ENCODE measurements at places on chromosomes 2 and 18.

DNA sequence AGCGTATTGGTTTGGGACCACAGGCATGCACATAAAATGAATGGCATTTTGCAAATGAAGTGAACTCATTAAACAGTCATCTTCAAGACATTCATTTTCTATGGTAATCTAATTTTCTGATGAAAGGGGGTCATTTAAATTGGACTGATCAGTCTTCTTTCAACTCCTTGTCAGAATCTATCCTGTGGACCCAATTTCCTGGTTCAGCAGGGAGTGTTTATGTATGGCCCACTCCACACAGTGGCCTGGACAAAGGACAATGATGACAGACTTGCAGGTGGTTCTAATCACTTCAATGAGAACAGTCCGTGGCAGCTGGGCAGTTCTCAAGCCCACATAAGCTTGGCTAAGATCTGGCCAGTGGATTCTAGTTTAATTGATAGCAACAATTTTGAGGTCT is 448.1 kb downstream of the DCDC2C start:
- no peak for DNase-seq

- no peak for DNase-seq
Observed at GRCh38 chr2:97645112-97645694, 659 bp upstream of the COX5B start.

GRCh38 chr18:47263430-47264307 is 12.2 kb upstream of the SKOR2 start:
- no peak for DNase-seq

GRCh38 chr2:191995285-191995684 is 148.4 kb upstream of the CAVIN2 start:
- no peak for DNase-seq

GRCh38 chr2:235960011-235960715 is 208.0 kb downstream of the GBX2 start:
- DNase-seq, result no peak

DNA sequence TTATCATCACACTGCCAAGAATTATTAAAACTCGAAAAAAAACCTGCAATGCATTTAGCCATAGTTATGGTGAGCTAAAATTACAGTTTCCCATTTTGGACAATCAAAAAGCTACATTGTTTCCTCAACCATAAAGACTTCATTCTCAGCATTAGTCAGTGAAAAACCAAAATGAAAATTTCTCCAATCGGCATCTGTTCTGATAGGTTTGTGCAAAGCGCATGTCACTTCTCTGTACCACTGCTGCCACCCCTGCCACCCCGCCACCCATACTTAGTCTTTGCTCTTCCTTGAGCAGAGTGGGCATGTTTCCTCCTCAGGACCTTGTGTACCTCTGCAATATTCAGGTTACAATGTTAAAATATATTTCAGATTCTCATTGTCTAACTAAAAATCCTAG is 7.1 kb upstream of the ZBTB14 start:
- DNase-seq, result no peak

- no peak for DNase-seq
Observed at GRCh38 chr2:33085646-33086045, 138.9 kb downstream of the LTBP1 start.

Data from stimulated activated CD8-positive, alpha-beta memory T cell treated with anti-CD3 and anti-CD28 coated beads, Interleukin-4, amount 100 ng/mL, for 1 hour (primary cell).